ENCODE measurements at places on chromosomes 5 and 9.

GRCh38 chr9:24602693-24603352 is 57.1 kb upstream of the IZUMO3 start:
- no peak for DNase-seq

DNA sequence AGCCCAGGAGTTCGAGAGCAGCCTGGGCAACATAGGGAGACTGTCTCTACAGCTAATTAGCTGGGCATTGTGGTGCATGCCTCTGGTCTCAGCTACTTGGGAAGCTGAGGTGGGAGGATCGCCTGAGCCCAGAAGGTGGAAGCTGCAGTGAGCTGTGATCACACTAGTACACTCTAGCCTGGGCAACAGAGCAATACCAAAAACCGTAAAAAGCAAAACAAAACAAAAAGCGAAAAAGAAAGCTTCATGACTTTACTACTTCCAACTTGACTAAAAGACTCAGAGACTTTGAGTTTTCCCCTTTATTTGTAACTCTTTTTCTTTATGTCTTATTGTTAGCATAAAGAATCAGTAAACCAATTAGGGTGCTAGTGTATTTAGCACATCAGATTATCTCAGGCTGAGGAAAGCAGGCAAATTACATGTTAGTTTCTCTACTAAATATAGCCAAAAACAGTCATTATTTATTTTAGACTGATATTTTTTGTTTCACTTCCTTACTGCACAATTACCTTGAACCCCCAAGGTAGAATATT is 5.4 kb downstream of the RAD17 start:
- DNase-seq = no peak

- DNase-seq = no peak
Measured at GRCh38 chr9:87442451-87442850, 55.2 kb upstream of the DAPK1 start.

DNA sequence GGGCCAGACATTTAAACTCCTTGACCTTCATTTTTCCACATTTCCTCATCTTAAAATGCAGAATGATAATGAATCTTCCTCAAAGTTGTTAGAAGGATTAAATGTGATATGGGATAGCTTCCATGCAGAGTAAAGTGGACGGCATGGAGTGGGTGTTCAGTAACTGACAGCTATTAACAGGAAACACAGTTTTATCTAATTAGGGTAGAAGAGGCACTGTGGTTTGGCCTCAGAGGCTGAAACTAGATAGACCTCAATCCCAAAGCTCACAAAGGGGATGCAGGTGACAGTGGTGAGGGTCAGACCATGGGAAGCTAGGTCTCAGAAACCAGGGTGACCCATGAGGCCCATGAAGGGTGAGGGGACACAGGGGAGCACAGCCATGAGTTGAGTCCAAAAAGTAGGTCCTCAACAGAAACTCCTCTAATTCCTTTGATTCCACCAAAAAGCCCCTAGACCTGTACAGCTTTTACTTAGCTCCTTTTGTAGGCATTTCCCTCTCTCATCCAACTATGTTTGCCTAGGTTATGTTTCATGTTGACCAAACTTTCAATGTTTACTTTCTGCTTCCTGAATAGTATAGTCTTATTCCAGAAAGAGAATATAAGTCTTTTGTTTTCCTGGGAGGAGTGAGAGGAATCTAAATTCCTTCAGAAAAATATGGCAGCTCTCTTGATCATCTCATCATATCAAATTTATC is 27.9 kb upstream of the GLDC start:
- no peak for DNase-seq

GRCh38 chr9:71147368-71147767 is 25.9 kb upstream of the TRPM3 start:
- no peak for DNase-seq

- DNase-seq = no peak
Measured at GRCh38 chr5:32116574-32117313, 57.4 kb downstream of the GOLPH3 start.

DNA sequence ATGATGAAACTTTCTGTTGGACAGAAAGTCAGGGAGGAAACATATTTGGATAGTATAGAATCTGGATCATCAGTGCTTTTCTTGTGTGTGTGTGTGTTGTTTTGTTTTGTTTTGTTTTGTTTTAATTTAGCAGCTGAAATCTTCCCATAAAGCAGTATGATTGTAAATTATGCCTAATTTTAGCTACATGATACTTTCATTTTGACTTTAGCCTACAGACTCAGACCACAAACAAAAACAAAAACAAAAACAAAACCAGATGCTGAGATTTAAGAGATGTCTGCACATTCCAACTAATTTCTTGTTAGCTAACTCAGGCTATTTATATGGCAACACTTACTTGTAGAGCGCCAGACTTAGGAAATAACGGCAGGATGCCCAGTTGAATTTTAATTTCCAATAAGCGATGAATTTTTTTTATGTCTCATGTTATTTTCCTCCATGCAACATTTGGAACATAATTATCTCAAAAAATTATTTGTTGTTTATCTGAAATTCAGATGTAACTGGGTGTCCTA is 119.5 kb upstream of the TRPC7 start:
- DNase-seq = no peak

DNA sequence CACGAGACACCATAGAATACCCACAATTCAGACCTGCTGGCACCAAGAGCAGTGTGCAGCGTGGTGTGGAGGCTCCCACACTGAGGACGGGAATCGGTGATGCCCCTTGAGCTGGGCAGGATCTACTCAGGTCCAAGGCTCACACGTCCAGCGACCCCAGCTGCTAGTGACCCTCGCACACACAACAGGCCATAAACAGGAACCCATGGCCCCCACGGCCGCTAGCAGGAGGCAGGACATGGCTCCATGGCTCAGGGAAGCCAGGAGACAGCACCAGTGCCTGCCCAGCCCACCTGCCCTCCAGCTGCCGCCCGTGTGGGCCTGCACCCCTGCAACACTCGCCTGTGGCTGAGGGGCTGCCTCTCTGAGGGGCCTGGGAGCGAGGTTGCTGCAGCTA is 43.4 kb upstream of the SLC9A3 start:
- DNase-seq = no peak

- no peak for DNase-seq
Measured at GRCh38 chr5:9362600-9362999, 183.3 kb downstream of the SEMA5A start.

- no peak for DNase-seq
Measured at GRCh38 chr5:179417696-179418095, 72.4 kb upstream of the ADAMTS2 start.

DNA sequence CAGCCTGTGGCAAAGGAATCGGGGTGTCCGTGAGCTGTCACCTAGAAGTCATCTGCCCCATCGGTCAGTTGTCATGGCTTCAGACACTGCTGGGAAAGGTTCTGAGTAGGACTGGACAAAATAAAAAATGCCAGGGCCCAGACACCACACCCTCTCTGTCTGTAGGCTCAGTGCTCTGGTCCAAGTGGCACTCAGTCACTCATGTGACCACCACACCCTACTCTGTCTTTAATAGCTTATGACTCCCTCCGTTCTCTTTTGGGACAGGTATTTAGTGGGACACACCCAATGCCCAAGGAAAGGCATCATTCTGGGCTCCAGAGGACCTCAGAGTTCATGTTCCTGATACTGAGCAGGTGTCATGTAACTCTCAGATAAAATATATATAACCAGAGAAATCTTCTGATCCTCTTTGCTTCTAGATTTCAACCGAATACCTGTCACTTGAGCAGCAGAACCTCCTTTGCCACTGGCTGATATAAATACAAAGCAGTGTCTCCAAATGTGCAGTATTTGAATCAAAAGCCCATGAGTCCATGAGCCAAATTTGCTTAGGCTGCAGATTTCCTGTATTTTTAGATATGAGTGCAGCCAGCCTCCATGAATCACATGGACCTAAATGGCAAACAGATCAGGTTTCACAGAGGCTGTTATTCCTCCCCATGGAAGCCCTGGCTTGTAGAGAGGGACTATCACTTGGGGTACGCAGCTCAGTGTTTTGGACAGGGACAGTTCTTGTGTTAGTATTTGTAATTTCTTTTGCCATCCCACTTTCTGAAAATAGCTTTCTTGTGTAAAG is 272.0 kb downstream of the ARHGAP26 start:
- no peak for DNase-seq

GRCh38 chr9:104747565-104748358 is at the start of gene NIPSNAP3A:
Gene NIPSNAP3A, plus strand, starts transcription at chr9:104747683. Its CDS starts 110 bp downstream, at chr9:104747793.
- DNase-seq = no peak

- no peak for DNase-seq
Measured at GRCh38 chr9:127020036-127020801, 102.2 kb downstream of the ANGPTL2 start.

DNA sequence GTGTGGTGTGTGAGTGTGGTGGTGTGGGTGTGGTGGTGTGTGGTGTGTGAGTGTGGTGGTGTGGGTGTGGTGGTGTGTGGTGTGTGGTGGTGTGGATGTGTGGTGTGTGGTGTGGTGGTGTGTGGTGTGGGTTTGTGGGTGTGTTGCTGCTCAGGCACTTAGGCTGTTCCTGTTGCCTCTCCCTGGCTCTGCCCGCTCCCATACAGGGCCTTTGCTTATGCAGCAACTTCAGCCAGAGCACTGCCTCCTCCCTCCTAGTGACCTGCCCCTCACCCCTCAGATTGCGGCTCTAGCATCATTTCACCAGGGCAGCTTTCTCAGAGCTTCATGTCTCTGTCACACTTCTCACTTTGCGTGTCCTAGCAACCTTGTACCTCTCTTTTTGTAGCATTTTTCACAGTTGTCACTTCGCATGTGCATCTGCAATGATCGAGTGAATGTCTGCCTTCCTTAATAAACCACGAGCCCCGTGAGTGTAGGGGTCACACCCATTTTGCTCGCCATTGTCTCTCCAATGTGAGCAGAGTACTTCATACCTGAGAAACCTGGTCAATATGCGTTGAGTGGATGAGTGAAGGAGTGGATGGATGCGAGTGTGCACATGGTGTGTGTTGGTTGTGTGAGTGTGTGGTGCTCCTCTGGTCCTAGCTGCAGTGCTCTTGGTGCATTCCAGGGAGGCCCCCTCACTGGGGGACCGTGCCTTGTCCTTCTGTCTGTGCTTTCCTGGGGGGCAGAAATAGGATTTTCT is 167.9 kb upstream of the PANK3 start:
- no peak for DNase-seq

GRCh38 chr9:14573319-14573718 is 119.9 kb downstream of the ZDHHC21 start:
- DNase-seq = no peak

GRCh38 chr5:96566833-96567587 is 95.2 kb upstream of the CAST start:
- DNase-seq = peak; percentile 58

DNA sequence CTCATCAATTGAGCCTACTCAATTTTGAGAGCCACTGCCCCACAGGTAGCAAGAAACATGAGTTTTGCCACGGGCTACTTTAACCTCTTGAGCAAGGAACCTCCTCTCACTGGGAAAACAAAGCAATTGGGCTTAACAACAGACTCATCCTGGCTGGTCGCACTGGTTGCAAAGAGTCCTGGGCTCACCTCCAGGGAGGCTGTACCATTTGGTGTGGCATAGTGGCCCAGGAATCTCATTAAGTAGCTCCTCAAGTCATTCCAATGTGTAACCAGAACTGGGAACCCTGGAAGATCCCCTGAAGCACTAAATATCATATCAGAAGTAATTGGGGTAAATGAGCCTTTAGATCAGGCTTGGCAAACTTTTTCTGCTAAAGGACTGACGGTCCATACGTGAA is 78.5 kb downstream of the MYO10 start:
- DNase-seq = no peak

DNA sequence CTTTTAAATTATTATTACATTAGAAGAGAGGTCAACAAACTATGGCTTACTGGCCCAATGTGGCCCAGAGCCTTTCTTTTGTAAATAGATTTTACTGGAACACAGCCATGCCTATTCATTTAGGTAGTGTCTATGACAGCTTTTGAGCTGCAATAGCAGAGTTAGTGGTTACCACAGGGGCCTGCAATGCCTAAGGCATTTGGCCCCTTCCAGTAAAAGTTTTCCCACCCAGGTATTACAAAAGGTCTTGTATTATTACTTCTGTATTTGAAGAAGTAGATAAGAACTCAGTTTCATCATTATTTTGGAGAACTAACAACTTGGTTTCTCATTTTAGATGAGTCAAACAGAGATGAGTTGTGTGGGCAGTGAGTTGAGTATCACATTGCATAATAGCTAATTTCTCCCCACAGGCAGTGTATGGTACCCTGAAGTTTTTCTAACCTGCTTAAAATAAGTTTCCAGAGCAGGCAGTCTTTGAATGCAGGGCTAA is 9.5 kb downstream of the MTRR start:
- no peak for DNase-seq

- no peak for DNase-seq
Measured at GRCh38 chr9:78023003-78023741, 8.4 kb downstream of the GNAQ start.

DNA sequence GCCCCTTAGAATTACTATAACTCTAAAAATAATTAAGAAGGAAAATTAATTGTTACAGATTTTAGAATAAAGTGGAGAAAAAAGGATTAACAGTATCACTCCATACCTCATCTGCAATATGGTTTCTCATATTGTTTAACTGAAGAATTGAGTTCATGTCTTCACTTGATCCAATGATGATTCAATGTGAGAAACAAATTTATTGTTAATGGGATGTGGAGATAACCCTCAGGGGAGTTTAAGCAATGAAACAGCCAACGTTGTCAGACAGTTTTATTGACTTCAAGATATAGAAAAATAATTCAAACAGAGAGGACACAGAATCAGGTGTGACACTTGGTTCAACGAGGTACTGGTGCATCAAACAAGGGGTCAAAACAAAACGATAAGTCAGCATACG is 665.2 kb upstream of the ACO1 start:
- DNase-seq = no peak

DNA sequence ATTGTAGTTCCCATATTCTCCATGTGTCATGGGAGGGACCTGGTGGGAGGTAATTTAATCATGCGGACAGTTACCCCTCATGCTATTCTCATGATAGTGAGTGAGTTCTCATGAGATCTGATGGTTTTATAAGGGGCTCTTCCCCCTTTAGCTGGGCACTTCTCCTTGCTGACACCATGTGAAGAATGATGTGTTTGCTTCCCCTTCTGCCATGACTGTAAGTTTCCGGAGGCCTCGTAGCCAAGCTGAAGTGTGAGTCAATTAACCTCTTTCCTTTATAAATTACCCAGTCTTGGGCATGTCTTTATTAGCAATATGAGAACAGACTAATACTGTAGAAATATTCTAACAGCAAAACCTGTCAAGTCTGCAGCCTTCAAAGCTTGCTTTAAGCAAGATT is 293.2 kb downstream of the CTNND2 start:
- no peak for DNase-seq

DNA sequence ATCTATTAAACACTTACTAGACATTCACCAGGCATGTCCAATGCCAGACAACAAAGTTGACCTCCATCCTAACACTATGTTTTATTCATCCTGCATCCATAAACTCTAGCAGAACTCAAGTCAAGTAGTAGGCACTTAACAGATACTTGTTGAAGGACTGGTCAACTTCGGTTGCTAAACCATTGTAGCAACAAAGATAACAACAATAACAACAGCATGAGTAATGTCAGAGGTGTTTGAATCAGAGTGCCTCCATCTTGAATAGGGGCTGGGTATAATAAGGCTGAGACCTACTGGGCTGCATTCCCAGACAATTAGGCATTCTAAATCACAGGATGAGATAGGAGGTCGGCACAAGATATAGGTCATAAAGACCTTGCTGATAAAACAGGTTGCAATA is 180.5 kb upstream of the ZNF462 start:
- no peak for DNase-seq

- no peak for DNase-seq
Measured at GRCh38 chr9:16572005-16572734, 298.3 kb downstream of the BNC2 start.
